ENCODE measurements at places on chromosomes 11 and 22.

GRCh38 chr11:34977089-34977912 is 60.9 kb downstream of the PDHX start:
- DNase-seq, result no peak

DNA sequence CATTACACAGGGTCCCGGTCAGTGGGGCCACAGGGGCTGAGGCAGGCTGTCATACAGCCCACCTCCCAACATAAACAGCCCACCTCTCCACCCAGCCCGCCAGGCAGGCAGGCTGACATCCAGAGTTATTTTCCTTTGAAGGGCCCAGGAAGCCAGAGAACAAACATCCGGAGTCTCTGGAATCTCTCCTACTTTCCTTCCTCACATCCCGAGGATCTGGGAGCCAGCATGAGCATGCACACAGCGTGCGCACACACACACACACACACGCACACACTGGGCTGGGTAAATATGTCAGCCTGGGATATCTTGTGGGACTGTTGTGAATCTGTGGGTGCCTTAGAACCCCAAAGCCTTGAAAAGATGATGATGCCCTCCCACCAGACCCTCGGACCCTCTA is 55.4 kb downstream of the PDE2A start:
- DNase-seq, result no peak

DNA sequence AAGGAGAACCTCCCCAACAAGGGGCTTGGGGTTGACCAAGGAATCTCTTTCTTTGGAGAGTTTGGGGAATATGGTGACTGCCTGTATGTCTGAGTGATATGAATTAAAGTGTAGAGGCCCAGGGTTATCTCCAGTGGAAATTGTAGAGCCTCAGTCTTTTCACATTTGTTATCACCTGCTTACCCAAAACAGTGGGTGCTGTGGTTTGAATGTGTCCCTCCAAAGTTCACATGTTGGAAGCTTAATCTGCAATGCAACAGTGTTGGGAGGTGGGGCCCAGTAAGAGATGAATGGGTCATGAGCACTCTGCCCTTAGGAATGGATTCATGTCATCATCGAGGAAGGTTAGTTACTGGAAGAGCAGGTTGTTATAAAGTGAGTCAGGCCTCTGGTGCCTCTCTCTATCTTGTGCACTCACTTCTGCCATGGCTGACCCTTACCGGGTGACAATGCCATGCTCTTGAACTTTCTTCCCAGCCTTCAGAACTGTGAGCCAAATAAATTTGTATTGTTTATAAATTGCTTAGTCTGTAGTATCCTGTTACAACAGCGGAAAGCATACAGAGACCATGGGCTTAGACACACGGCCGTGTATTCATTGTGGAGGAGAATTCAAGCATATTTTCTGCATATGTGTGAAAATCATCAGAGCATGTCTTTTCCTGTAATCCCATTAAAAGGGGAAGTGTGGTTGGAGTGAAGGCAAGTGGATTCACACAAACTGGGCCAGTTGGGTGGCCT is 114.1 kb upstream of the TBCEL start:
- no peak for DNase-seq

- no peak for DNase-seq
Measured at GRCh38 chr11:12673601-12673923, 659 bp upstream of the TEAD1 start.

DNA sequence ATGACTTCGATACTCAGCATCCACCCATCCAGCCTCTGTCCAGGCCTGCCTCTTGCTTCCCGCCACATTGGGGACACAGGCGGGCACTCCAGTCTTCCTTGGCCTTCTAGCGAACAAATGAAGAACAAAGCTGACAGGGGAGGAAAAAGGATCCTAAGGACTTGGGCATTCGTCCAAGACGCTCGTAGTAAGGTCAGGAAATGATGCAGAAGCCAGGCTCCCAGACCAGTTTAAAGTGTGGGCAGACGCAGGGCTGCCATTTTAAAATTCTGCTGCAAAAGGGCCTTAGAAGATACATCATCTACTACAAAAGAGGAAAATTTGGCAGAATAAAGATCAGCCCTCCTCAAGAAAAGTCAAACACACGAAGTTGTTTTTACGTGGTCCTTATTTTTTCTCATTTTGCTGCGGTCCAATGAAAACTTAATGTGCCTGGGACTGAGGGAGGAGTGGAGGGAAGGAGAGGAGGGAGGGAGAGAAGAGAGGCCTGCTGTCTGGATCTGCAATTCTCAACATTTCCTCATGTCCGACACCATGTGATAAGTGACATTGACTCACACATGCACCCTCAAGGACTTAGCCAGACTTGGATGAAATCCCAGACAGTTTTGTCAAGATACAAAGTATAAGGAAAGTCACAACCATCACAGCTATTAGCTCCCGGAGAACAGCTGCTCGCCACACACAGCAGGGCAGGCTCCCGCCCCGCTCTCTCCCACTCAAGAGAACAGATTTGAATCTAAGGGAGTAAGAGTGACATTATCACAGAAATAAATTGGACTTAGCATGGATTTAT is 5.7 kb downstream of the DNAL4 start:
- DNase-seq, result no peak
